NCI-H1105 (cell line): ENCODE measurements at places on chromosomes 6 and 20.

DNA sequence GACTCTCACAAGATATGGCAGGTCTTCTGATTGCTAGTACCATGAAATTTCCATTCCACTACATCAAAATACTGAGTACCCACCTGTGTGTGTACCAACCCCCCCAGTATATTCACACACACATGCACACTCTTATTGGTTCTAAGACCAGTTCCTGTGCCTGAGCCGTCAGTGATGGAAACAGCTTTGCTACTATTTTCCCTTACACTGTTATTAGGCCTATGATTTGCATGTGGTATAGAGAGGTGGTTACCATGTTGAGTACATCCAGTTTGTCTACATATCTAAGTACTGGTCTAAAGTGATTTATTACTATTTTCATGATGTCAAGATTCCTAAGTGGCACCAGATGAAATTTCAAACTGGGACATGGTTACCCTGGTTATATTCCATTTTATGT, 459.9 kb downstream of the BCKDHB start:
- DNase-seq: no peak

DNA sequence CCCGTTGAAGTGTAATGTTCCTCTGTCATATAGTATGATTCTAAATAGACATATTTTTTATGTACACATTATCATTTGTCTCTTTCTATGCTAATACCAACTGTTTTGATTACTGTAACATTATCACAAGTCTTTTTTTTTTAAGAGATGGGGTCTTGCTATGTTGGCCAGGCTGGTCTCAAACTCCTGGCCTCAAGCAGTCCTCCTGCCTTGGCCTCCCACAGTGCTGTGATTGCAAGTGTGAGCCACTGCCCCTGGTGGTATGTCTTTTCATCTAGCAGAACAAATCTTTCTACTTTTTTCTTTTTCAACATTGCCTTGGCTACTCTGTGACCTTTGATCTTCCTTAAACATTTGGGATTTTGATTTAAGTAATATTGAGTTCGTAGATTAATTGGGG, 57.7 kb downstream of the SLX4IP start:
- DNase-seq: no peak

GRCh38 chr6:76592566-76592965, 520.1 kb upstream of the IMPG1 start:
- no peak for DNase-seq

GRCh38 chr20:18405826-18406225, 61.0 kb downstream of the DZANK1 start:
- DNase-seq: no peak

DNA sequence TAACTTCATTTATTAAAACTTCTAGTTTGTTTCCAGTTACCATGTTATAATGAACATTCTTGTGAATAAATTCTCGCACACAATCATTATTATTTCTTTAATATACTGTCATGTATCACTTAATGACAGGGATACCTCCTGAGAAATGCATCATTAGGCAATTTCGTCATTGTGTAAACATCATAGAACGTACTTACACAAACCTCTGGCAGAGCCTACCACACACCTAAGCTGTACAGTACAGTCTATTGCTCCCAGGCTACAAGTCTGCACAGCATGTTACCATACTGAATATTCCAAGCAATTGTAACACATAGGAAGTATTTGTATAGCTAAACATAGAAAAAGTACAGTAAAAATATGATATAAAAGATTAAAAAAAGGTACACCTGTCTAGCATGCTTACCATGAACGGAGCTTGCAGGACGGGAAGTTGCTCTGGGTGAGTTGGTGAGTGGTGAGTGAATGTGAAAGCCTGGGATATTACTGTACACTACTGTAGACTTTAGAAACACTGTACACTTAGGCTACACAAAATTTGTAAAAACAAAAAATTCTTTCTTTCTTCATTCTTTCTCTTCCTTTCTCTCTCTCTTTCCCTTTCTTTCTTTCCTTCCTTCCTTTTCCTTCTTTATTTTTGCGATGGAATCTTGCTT, 268.2 kb upstream of the SOX4 start:
- peak; percentile 39 for DNase-seq

DNA sequence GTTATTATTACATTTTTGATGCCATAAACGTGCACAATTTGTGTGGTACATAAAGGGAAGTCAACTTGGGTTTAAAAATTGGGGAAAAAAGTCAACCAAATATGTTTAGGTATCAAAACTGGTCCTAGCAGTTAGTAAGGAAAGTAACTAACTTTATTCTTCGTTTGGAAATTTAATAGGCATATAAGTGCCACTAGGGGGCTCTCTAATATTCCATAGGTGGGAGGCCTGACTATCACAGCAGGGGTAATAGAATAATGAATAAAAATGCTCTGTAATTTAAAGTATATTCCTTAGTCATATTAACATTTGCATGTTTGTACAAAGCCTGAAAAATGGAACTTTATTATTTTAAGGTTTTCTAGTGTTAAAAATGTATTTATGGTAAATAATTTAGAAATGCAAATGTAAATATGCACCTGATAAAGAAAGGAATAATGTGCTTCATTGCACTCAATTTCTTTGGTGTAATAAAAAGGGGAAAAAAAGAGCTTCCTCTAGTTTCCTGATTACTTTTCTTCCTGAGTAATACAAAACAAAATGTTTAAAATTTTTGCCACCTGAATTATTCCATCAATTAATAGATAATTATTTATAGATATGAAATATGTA, 125.7 kb upstream of the HDAC2 start:
- peak; percentile 71 for DNase-seq

GRCh38 chr6:113994934-113995342, 24.0 kb upstream of the HDAC2 start:
- DNase-seq: peak; percentile 66

DNA sequence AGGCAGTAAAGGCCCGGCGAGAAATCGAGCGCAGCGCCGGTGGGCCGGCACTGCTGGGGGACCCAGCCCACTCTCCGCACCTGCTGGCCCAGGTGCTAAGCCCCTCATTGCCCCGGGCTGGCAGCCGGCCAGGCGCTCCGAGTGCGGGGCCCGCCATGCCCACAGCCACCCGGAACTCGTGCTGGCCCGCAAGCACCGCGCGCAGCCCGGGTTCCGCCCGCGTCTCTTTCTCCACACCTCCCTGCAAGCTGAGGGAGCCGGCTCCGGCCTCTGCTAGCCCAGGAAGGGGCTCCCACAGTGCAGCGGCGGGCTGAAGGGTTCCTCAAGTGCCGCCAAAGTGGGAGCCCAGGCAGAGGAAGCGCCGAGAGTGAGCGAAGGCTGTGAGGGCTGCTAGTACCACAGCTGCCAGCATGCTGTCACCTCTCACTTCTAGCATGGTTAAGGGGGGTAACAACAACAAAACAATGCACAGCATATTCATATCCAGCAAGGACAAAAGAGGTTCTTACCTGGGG, 11.3 kb upstream of the GMPR start:
- DNase-seq: no peak

DNA sequence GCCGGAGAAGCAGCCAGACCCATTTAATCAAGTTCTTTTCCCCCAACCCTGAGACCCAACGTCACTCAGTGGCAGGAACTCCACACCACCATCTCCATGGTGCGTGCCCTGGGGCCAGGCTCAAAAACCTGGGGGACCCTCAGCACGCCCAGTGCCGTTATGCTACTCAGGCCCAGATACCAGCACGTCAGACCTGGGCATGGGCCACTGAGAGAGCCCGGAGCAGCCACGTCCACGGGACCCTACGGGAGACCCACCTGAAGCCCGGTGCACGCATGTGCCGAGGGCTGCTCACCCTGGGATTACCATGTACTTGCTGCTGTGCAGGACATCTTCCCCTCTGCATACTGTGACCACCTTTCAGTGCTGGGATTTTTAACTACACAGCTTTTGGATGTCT, 13.8 kb downstream of the SLC2A4RG start:
- no peak for DNase-seq

DNA sequence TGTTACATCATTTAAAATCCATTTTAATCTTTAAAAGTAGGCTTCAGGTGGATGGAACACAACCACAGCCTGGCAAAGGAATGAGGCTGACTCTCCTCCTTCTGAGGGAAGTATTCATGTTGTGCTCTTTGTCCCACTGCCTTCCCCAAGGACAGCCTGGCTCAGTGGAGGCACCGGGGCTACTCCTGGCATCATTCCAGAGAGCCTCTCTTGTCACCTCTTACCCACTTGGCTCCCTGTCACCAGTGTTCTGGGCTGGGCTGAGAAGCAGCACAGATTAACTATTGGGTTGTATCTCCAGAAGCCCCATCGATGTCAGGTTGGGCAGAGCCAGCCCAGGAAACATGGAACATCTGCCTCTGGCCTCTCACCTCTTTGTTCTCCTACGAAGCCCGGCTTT, 10.7 kb upstream of the TP53INP2 start:
- no peak for DNase-seq

GRCh38 chr20:2879146-2879545, 5.9 kb downstream of the PTPRA start:
- DNase-seq: no peak

- DNase-seq: no peak
Measured at GRCh38 chr20:20839771-20840170, 127.3 kb upstream of the RALGAPA2 start.

DNA sequence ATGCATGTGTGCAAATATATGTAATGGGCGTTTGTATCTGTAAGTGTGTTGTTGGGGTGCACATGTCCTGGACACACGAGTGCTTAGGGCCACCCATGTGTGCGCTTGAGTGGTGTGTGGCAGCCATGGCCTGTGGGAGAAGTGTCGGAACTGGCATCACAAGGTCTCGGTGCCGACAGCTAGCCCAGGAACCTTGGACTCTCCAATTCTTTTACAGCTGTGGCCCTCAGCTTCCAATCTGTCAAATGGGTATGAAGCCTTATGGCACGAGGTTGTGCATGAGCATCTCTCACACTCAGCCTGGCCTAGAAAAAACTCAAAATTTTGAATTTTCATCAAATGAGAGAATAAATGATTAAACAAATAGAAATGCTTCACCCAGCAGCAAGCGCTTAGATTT, 42.0 kb downstream of the SPDEF start:
- no peak for DNase-seq

- no peak for DNase-seq
Measured at GRCh38 chr6:90003069-90003795, 109.0 kb downstream of the GJA10 start.

DNA sequence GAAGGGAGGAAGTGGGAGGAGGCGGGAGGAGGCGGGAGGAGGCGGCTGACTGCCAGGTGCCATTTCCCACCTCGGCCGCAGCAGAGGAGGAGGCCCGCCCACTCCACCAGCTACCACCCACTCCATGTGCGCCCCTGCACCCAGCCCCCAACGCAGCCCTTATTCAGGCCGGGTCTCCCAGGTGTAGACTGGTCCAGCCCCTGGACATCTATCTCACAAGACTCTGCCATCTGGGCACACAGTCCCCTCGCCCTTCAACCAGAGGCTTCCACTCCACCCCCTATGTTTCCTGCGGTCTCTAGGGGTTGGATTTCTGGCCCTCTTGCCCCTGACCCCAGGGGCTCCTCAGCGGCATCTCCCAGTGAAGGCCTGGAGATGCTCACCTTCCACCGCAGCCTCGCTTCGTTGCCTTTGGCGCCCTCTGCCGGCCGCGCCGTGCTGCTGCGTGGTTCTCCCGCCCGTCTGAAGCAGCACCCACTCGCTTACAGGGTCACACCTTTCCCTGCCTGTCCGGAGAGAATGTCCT, 32.6 kb upstream of the FAM83D start:
- peak; percentile 70 for DNase-seq

GRCh38 chr20:23080521-23080920, 5.6 kb downstream of the CD93 start:
- DNase-seq: no peak

DNA sequence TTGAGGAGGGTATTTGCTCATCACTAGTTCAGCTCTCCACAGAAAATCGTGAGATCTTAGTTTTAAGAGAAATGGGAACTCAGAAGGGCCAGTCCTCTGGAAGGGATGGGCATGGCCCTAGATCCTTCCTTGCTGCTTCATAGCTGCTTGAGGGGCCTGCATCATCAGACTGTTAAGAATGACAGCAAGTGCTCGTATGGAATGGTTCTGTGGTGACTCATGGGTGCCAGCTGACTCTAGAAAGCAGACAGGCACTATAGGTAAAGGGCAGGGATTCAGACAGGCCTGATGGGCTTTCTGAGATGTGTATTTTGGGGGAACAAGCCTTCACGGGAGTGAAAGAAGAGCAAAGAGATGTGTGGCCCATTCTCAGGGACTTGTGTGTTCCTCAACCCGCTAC, 90.8 kb downstream of the MYLK4 start:
- no peak for DNase-seq

GRCh38 chr6:104887350-104887749, 27.6 kb upstream of the HACE1 start:
- no peak for DNase-seq

DNA sequence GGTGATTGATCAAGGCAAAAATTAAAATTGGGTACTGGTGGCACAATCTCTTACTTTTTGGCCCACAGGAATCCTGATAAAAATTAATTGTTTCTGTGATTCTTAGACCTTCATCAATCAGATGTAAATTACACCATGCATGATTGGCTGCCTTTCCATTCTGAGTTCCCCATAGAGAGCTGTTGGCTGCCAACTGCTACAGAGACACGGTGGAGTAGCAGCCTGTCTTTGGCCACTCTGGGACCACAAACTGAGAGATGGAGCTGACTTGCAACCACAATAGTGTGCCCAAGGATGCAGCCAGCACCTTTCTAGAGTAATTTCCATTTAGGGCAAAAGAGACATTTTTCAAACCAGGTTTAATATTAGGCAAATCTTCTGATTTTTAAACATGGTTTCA, 274.3 kb upstream of the MMS22L start:
- no peak for DNase-seq

DNA sequence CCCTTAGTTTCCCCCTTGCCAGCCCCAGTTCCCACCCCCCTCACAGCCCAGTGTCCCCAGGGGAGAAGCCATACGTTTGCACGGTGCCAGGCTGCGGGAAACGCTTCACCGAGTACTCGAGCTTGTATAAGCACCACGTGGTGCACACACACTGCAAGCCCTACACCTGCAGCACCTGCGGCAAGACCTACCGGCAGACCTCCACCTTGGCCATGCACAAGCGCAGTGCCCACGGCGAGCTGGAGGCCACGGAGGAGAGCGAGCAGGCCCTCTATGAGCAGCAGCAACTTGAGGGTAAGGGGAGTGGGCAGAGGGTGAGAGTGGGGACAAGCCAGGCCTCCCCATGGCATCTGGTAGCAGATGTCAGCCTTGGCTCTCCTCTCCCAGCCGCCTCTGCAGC, 5.1 kb upstream of the DEF6 start:
- DNase-seq: no peak

DNA sequence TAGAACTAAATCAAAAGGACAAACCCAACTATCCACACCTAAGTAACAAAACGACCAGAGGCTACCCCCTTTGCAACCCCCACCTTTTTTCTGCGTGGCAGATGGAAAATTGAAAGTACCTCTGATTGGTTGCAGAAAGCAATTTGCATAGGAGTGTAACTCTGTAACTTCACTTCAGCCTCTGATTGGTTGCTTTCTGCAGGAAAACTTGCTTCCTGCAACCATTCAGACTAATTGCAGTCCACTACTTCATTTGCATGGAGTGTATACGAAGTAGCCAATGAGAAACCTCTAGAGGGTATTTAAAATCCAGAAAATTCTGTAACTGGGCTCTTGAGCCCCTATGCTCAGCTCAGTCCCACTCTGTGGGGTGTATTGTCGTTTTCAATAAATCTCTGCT, 129.1 kb upstream of the OLIG3 start:
- DNase-seq: no peak

GRCh38 chr6:109515781-109516409, 32.9 kb upstream of the ZBTB24 start:
- DNase-seq: no peak

- no peak for DNase-seq
Measured at GRCh38 chr6:27312146-27312949, at the start of gene POM121L2. Gene POM121L2 (minus strand): TSS chr6:27312273. CDS start chr6:27312170, 103 bp downstream.

GRCh38 chr6:1461207-1461606, 71.8 kb downstream of the FOXF2 start:
- DNase-seq: no peak
